ENCODE measurements at places on chromosomes 4 and X.

GRCh38 chr4:153001626-153002025 lies 65.5 kb downstream of the FHDC1 start:
- DNase-seq, result no peak

DNA sequence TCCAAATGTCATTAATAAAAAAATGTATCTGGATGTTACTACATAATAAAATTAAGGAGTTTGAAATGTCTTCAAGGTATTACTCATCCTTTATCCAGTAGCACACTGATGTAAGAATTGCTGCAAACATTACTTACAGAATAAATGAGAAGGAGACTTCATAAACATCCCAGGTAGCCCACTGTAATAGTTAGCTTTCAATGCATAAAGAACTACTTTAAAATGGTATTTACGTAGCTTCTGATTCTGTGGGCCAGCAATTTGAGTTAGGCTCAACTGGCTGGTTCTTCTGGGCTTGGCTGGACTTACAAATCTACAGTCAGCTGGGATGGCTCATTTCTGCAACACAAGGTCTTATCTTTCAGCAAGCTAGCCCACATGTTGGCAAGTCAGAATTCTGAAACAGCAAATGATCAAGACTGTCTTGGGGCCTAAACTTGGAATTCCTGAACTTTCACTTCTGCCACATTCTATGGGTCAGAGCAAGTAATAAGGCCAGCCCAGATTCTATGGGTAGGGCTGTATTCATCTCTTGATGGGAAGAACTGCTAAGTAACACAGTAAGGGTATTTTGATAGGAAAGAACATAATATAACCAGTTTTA lies 522.5 kb downstream of the IQCM start:
- DNase-seq, result no peak

DNA sequence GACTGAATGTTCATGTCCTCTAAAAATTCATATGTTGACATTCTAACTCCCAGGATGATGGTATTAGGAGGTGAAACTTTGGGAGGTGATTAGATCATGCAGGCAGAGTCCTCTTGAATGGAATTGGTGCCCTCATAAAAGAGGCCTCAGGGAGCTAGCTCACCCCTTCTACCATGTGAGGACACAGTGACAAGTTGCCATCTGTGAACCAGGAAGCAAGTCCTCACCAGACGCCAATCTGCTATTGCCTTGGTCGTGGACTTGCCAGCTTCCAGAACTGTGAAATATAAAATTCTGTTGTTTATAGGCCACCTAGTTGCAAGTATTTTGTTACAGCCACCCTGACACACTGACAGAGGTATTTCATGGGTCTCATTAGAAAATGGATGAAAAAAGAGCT lies 28.5 kb upstream of the LONRF3 start:
- no peak for DNase-seq

GRCh38 chr4:10565166-10565780 lies 108.0 kb upstream of the ZNF518B start:
- no peak for DNase-seq

GRCh38 chrX:40267334-40268187 lies 169.8 kb upstream of the BCOR start:
- no peak for DNase-seq

DNA sequence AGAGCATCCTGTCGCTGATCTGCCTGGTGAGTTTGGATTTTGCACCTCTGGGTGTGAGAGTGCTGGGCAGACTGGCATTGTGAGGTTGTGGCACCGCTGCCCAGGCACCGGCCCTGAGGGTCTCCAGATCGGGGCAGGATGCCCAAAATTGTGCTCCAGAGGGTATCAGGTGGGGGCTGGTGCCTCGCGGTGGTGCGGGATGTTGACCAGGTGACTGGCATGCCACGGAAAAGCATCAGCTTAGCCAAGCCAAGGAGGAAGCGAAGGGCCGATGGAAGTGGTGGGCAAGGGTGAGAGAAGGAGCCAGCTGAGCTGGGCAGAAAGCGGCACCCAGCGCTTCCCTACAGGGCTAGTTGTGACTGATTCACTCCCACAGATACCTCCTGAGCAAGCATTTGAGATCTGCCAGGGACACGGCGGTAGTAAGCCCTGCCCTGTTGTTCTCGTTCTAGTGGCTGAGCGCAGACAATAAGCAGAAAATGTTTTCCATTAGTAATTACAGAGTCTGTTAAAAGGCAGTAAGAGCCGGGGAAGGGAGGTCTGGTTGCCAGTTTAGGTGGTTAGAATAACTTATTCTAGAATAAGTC lies 809 bp downstream of the ZFP92 start:
- no peak for DNase-seq

DNA sequence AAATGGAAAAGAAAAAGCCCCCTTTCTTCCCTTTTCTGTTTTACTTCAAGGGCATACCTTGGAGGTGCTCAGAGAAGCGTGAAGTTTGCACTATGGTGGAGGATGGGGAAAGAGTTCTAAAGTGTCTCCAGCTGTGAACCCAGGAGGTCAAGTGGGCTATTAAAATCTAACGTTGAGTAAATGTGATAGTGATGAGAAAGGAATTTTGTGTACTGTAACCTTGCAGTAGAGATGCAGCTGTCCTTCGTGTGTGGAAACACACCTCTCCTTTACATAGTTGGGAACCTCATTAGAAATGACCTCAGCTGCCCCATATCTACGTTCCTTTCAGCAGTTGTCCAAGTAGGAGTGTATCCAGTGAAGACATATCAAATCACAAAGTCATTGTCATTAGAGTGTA lies 26.5 kb downstream of the ADH5 start:
- DNase-seq, result no peak

- DNase-seq, result peak; percentile 63
Measured at GRCh38 chr4:123564758-123565346, 168.3 kb downstream of the SPRY1 start.

DNA sequence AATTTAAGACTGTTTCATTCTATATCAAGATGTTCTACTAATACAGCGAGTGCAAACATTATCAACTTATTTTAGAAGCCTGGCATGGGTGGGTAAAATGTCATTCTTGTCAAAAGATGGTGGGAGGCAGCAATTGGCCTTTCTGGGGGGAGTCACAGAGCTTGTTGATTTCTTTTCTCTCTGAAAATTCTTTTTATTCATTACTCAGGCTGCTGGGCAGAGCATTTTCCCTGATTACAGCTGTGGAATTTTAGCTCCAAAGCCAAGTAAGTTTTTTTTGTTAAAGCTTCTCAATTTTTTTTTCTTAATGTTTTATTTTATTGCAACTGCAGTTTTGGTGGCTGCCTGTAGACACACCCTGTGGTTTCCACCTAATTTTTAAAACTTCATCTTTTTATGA lies 50.4 kb downstream of the GPC4 start:
- DNase-seq, result peak; percentile 7

GRCh38 chrX:53284684-53285447 lies 3.5 kb upstream of the IQSEC2 start:
- DNase-seq, result peak; percentile 25

All from fibroblast of skin of abdomen (primary cell).